Right atrium auricular region (tissue), 2 donors: ENCODE measurements at places on chromosomes 6 and 20.

- H3K27ac ChIP-seq: no peak overlapping the region
- H3K4me3 ChIP-seq: no peak overlapping the region
- H3K27me3 ChIP-seq: no peaks in the 10 kb centered on the region
- no peak for DNase-seq
Observed at GRCh38 chr20:22430746-22431168, 153.6 kb downstream of the FOXA2 start.

DNA sequence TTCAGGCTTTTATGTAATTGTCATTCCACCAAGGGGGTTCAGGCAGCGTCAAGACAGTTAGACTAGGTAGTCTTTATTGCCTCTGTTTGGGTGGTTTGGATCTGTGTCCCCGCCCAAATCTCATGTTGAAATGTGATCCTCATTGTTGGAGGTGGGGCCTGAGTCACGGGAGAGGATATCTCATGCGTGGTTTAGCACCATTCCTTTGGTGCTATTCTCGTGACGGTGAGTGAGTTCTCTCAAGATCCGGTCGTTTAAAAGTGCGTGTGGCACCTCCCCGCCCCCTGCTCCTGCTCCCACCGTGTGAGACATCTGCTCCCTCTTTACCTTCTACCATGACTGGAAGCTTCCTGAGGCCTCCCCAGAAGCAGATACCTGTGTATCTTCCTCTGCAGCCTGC is 51.3 kb upstream of the FOXC1 start:
- no peak overlapping the region for H3K4me3 ChIP-seq
- H3K36me3 ChIP-seq: no peaks in the 10 kb centered on the region
- no peaks in the 10 kb centered on the region for H3K27me3 ChIP-seq
- no peak overlapping the region for H3K27ac ChIP-seq

GRCh38 chr20:61902221-61902869 is 163.3 kb downstream of the TAF4 start:
- H3K27me3 ChIP-seq: no peaks in the 10 kb centered on the region
- no peak overlapping the region for H3K27ac ChIP-seq
- H3K36me3 ChIP-seq: no peaks in the 10 kb centered on the region
- H3K4me1 ChIP-seq: no peaks in the 10 kb centered on the region

DNA sequence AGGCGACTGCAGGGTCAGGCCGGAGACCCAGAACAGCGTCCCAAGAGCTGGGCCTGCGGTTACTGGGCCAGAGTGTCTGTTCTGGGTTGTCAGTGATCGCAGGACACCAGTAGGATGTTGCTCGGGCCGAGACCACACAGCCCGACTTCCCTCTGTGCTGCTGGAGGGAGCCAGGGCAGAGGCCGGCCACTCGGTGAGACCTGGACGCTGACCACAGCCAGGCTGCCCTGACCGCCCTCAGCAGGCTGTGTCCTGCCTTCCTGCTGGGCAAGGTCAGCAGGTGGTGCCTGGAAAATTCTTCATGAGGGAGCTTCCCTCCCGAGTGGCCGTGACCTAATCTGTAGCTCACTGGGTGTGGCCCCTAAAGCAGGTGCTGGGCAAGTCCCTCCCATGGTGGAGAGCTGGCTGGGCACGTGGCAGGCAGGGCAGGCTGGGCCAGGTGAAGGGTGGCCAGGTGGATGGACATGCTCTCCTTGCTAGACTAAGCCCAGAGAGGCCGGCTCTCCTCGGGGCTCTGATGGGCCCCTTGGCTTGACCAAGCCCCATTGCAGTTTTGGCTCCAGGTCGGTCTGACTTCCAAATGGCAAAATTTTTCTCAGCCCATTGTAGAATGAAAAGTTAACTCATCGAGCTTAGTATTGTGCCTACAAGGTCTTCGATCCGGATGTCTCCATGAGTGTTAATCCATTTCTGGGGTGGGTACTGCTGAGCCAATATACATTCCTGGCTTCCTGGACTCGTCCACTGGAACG is 1.9 kb downstream of the SLCO4A1 start:
- no peaks in the 10 kb centered on the region for H3K36me3 ChIP-seq
- H3K4me3 ChIP-seq: peak overlapping the region; percentile 59
- peaks cover 4% of the 10 kb centered on the region for H3K27me3 ChIP-seq
- peaks cover 71% of the 10 kb centered on the region for H3K4me1 ChIP-seq
- peak overlapping the region; percentile 82 for H3K27ac ChIP-seq

GRCh38 chr6:36544228-36544627 is 3.1 kb downstream of the STK38 start:
- no peak overlapping the region for H3K4me3 ChIP-seq
- H3K27me3 ChIP-seq: no peaks in the 10 kb centered on the region
- no peak for DNase-seq

DNA sequence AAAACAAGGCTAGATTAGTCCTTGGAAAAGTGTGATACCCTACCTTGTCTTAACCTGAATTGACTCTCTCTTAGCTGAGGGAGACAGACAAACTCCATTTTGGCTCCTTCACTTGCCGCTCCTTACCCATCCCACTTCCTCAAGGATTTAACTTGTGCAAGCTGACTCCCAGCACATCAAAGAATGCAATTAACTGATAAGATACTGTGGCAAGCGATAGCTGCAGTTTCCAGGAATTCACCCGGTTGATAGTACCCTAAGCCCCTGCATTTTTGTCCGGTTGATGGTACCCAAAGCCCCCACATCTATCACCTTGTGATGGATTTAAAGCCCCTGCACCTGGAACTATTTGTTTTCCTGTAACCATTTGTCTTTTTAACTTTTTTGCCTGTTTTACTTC is 1.9 kb upstream of the SERINC3 start:
- no peak for DNase-seq
- no peaks in the 10 kb centered on the region for H3K36me3 ChIP-seq
- H3K27me3 ChIP-seq: no peaks in the 10 kb centered on the region
- H3K27ac ChIP-seq: no peak overlapping the region
- no peaks in the 10 kb centered on the region for H3K4me1 ChIP-seq

DNA sequence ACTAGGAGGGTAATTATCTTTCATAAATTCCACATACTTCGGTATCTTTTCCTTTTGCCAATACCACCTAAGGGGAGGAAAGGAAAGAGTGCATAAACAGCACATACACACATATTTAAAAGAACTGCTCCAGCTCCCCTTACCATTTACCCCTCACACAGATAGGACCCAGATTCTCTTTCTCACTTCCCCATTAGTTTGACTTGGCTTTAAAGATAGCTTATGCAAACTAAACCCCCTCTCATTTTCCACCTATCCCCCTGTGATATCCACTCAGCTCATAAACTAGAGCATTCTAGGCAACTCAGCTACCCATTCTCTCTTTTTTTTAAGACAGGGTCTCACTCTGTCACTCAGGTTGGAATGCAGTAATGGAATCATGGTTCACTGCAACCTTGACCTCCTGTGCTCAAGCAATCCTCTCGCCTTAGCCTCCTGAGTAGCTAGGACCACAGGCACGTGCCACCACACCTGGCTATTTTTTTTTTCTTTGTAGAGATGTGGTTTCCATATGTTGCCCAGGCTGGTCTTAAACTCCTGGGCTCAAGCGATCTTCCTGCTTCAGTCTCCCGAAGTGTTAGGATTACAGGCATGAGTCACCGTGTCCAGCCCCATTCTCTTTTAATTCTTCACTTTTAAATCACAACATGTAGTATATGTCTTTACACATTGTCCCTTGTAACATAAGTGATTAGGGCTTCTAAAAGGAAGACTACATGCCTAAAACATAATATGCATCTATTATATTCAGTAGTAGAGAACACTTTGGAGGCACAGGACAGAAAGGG is 4.0 kb downstream of the FUCA2 start:
- no peak overlapping the region for H3K27ac ChIP-seq
- H3K4me1 ChIP-seq: peaks cover 20% of the 10 kb centered on the region
- H3K27me3 ChIP-seq: no peaks in the 10 kb centered on the region
- peaks cover 34% of the 10 kb centered on the region for H3K36me3 ChIP-seq
- DNase-seq: no peak

DNA sequence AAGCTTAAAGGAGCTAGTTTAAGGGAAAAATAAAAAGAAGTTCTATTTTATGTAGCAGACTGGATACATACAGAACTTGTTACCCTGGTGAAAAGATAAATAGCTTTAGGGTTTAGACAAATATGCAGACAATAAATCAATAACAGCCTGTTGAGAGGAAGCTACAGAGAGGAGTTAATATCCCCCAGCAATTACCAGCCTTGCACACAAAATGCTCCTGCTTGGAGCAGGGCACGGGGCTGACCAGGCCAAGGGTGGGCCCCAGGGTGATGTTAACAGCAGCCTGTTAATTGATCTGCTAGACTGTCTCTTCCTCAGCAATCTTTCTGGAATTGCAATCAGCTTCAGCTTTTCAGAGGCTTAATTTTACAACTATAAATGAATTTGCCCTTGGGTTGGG is 125.1 kb upstream of the SOX4 start:
- no peak overlapping the region for H3K4me3 ChIP-seq
- no peak for DNase-seq
- H3K4me1 ChIP-seq: no peaks in the 10 kb centered on the region
- H3K27ac ChIP-seq: no peak overlapping the region

GRCh38 chr6:56491606-56492328 is 150.9 kb downstream of the DST start:
- peaks cover 56% of the 10 kb centered on the region for H3K36me3 ChIP-seq
- no peak overlapping the region for H3K4me3 ChIP-seq
- H3K4me1 ChIP-seq: no peaks in the 10 kb centered on the region
- H3K27me3 ChIP-seq: no peaks in the 10 kb centered on the region
- H3K27ac ChIP-seq: peak overlapping the region; percentile 12

- H3K4me1 ChIP-seq: no peaks in the 10 kb centered on the region
- no peaks in the 10 kb centered on the region for H3K27me3 ChIP-seq
- DNase-seq: no peak
- H3K27ac ChIP-seq: no peak overlapping the region
Observed at GRCh38 chr6:1136827-1137226, 175.1 kb upstream of the FOXQ1 start.

DNA sequence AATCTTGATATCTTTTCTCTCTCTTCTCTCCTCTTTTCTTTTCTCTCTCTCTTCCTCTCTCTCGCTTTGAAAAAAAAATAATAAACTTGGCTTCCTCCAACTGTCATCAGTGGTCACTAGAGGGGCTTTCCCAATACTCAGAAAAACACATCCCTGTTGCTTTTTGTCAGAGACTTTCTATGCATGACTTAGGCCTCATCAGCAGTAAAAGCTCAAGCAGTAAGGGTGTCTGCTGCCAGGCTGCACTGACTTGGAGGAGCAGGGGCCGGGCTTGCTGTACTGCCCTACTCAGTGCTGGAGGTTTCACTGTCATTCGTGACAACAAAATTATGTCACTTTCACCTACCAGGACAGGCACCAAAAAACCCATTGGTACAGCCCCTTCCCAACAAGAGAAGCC is 272.0 kb downstream of the ADGB start:
- H3K4me3 ChIP-seq: no peak overlapping the region
- no peaks in the 10 kb centered on the region for H3K36me3 ChIP-seq
- no peaks in the 10 kb centered on the region for H3K27me3 ChIP-seq
- no peak overlapping the region for H3K27ac ChIP-seq
- no peak for DNase-seq

DNA sequence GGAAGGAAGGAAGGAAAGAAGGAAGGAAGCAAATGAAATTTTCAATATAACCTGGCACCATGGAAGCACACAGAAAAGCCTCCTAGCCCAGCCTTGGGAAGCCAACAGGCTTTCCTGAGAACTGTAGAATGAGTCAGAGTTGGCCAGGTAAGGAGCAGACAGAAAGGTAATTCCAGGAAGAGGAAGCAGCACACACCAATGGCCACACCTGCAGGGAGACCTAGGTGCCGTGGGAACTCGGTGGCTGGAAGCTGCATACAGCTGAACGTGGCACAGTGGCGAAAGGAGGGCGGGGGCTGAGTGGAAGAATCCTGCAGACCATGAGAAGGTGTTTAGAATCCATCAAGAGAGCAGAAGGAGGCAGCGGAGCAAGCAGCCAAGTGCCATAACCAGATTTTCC is 224.8 kb upstream of the RREB1 start:
- no peak overlapping the region for H3K27ac ChIP-seq
- H3K4me1 ChIP-seq: no peaks in the 10 kb centered on the region
- no peaks in the 10 kb centered on the region for H3K27me3 ChIP-seq
- H3K4me3 ChIP-seq: no peak overlapping the region
- no peak for DNase-seq

DNA sequence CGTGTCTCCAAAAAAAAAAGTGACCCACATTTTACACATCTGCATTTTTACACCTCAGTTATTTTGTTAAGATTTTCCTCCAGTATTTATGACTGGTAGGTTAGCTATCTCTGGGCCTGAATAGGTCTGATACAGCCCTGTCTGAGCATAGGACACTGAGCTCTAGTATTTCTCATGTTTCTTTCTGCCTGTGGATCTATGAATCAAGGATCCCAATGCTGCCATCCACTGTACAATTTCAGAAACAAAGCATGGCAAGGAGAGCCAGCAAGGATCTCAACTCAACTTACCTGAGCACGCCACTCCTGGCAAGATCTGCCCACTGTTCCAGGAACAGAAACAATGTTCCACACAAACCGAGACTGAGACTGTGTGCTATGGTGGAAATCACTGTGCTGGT is 36.4 kb upstream of the ENPP5 start:
- no peaks in the 10 kb centered on the region for H3K36me3 ChIP-seq
- no peak overlapping the region for H3K27ac ChIP-seq
- H3K4me1 ChIP-seq: no peaks in the 10 kb centered on the region
- H3K4me3 ChIP-seq: no peak overlapping the region
- H3K27me3 ChIP-seq: no peaks in the 10 kb centered on the region

- H3K36me3 ChIP-seq: no peaks in the 10 kb centered on the region
- no peaks in the 10 kb centered on the region for H3K27me3 ChIP-seq
- no peak for DNase-seq
- no peaks in the 10 kb centered on the region for H3K4me1 ChIP-seq
- H3K4me3 ChIP-seq: no peak overlapping the region
Observed at GRCh38 chr6:88512951-88513350, 346.8 kb upstream of the CNR1 start.

DNA sequence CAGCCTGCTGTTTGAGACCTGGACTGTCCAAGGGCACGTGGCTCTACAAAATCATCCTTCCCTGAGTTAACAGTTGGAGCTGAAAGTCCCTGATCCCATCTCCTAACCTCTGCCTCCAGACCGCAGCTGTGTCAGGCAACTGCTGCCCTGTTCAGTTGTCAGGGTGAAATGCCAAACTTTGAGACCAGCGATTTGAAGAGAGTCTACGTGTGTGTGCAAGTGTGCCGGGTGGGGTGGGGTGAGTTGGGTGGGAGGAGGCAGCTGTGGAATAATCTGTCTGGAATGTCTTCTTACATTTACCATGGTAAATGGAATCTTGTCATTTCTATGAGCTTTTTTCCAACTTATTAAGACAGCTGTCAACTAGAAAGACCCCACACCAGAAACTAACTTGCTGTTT is 81.0 kb upstream of the FAM8A1 start:
- H3K36me3 ChIP-seq: peaks cover 16% of the 10 kb centered on the region
- no peak overlapping the region for H3K27ac ChIP-seq
- no peaks in the 10 kb centered on the region for H3K4me1 ChIP-seq
- no peak overlapping the region for H3K4me3 ChIP-seq

GRCh38 chr20:45294003-45294368 is 12.7 kb upstream of the RBPJL start:
- H3K36me3 ChIP-seq: no peaks in the 10 kb centered on the region
- DNase-seq: no peak
- H3K27me3 ChIP-seq: no peaks in the 10 kb centered on the region
- no peaks in the 10 kb centered on the region for H3K4me1 ChIP-seq
- H3K4me3 ChIP-seq: no peak overlapping the region
- H3K27ac ChIP-seq: no peak overlapping the region

GRCh38 chr20:24672886-24673677 is 203.7 kb downstream of the SYNDIG1 start:
- H3K4me1 ChIP-seq: no peaks in the 10 kb centered on the region
- DNase-seq: no peak
- H3K4me3 ChIP-seq: no peak overlapping the region
- no peaks in the 10 kb centered on the region for H3K36me3 ChIP-seq
